ENCODE measurements at places on chromosomes 7 and 10.

DNA sequence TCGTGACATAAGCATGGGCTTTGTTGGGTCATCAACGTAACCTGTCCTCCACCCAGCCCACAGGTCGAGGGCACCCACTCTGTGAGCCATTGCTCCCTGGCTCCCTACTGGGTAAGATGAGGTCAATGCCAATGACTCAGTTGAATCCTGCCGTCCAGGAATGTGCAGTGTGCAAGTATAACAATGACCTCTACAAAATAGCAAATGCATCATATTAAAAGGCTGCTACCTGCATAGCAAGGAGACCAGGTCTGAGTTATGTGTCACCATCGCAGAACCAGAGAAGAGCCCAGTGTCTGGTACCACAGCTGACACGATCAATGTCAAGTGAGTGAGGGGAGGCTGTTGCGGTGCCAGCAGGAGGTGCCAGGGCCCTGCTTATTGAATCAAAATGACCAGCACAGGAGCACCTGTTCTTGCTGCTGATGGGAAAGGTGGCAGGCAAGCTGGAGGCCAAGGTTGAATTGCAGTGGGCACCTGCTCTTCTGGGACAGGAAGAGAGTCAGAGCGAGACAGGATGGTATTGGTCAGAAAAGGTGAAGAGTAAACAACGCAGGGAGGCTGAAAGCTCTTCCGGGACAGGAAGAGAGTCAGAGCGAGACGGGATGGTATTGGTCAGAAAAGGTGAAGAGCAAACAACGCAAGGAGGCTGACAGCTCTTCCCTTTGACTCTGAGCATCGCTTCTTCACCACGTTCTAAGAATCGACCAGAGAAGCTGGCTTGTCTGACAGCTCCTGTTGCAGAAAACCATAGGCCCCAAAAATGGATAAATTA, 108.7 kb upstream of the ADAM12 start:
- DNase-seq = no peak

GRCh38 chr7:37391791-37392672, 56.6 kb downstream of the ELMO1 start:
- no peak for DNase-seq

DNA sequence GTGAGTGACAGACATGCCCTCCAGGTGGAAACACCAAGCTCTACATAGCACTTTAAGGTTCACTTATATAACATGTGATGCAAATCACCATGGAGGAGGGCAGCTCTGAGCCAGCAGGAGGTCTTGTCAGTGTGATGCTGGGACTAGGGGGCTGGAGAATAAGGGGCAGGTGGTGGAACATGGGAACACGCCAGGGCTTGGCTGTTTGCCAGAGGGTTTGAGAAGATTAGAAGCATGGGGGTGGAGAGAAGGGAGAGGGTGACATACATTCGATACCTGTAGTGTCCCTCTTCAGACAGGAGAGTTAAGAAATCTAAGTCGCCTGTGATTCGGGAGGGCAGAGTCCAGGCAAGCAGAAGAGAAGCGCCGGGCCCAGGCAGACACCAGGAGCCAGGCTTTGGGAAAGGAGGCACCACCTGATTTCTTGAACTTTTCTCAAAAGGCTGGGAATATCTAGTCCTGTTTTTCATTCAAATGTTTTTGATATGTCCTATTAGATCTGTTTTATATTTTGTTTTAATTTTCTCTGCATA, 16.9 kb upstream of the LAMB4 start:
- DNase-seq = peak; percentile 54

- no peak for DNase-seq
These were observed 6.8 kb upstream of the PARD3 start for GRCh38 chr10:34821587-34822585.

DNA sequence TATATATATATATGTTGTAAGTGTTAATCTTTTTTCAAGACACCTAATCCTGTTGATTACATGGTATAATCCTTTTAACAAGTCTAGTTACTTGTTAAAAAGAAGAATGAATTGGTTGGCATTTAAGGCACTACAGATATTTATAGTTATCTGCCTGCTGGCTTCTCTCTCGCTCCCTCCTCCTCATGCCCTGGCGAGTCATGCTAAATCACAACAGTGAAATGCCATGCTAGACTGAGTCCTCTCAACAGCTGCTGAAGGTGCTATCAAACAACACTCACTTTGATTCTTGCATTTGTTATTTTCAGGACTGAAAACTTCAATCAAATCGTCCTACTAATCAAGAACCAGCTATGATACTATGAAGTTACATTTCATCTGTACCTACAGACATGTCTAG, 15.4 kb downstream of the NRAP start:
- DNase-seq = peak; percentile 63

DNA sequence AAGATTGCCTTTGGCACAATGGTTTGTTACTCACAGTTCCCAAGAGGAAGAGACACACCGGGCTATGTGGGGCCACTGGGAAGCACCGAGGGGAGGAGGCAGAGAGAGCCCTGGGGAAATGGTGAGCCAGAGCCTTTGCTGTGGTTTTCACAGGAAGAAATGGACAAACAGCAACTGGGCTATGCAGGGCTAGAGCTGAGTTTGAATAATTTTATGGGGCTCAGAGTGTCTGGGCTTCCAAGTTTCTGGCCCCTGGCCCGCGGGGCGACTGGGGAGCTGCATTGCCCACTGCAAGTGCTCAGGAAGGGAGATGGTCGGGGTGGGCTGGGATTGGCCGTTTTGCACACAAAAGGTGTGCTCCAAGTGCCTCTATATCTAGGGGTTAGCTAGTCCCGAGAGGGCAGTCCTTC, 92.6 kb downstream of the CHST15 start:
- DNase-seq = no peak

DNA sequence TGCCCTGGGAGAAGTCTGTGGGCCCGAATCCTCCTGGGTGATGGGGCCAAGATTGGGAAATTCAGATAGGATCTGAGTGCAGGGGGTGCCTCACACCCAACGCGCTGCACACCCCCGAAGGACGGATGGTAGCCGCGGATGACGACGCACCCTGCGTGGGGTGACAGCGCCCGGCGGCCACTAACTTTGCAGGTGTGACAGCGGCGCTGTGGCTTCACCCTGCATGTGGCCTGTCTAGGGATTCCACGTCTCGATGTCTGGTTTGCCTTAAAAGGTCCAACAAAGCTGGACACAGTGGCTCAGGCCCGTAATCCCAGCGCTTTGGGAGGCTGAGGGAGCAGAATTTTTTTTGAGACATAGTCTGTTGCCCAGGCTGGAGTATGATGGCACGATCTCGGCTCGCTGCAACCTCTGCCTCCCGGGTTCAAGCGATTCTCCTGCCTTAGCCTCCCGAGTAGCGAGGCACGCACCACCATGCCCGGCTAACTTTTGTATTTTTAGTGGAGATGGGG, 18.6 kb downstream of the ADAP1 start:
- DNase-seq = no peak

GRCh38 chr7:1539181-1539881, 8.8 kb downstream of the MAFK start:
- DNase-seq = no peak

DNA sequence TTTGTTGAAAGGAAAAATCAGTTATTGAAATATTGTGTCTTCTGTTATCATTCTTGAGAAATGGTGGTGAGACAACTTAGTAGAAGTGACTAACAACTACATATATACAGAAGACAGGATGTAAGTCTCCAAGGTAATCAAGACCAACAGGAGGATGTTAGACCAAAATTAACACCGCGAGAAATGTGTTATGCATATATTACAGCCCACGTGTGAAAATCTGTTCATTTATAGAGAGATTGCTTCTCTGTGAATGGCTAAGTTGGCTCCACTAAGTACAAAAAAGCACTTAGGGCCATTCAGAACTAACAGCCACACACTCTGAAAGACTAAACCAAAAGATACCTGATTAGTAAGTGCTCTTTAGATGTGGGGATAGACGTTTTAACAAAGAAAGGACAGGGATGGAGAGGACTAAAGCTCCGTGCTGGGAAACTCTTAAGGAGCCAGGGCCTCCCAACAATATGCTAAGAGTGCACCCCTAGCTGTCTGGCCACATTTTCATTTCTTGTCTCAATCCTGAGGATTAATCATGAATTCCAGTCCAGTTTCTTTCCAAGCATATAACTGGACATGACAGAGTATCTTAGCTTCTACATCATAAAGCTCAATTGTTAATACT, 26.5 kb downstream of the HDAC9 start:
- no peak for DNase-seq

- DNase-seq = no peak
These were observed 231.1 kb downstream of the ADAM12 start for GRCh38 chr10:126157189-126157588.

DNA sequence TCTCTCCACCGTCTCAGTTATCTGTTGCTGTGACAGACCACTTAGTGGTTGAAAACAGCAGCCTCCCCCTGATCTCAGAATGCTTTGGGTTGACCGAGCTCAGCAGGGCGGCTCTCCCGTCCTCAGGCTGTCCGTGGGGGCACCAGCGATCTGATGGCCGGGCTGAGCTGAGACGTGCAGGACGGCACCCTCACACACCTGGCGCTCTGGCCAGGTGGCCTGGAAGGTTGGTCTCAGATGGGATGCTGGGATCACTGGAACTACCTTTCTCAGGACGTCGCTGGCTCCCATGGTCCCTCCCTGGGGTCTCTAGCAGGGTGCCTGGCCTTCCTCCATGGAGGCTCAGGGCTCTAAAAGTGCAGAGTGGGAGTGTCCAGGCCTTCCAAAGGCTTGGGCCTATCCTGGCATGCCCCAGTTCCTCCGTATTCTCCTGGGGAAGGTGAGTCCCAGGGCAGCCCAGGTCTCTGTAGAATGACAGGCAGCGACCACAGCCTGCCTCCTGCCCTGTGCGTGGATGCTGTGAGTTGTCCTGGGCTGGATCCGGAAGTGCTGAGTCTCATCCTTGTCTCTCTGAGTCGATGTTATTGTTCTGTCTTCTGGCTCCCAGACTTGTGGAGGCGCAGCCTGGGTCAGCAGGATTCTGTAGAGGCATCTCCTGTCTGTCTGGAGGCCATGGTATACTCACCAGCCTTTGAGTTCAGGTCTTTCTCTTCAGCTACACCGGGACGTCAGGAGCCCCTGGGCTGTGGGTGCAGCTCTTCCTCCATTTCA, 12.2 kb upstream of the PWWP2B start:
- DNase-seq = no peak

DNA sequence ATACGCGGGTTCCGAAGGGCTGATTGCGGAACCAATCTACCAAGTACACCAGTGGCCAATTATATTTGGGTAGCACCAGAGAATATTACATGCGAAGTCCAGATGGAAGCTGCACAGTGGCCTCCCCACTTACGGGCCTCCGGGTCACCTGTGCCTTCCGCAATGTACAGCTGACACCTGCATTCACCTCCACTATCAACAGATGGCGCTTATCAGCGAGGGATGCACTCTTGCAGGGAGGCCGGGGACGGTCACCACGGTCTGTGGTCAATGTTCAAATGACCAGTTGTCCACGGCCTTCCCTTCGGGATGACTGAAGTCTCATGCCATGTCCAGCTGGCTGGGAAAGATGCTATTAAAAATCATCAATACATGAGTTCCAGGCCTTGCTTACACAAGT, 47.6 kb downstream of the SLIT1 start:
- DNase-seq = no peak

DNA sequence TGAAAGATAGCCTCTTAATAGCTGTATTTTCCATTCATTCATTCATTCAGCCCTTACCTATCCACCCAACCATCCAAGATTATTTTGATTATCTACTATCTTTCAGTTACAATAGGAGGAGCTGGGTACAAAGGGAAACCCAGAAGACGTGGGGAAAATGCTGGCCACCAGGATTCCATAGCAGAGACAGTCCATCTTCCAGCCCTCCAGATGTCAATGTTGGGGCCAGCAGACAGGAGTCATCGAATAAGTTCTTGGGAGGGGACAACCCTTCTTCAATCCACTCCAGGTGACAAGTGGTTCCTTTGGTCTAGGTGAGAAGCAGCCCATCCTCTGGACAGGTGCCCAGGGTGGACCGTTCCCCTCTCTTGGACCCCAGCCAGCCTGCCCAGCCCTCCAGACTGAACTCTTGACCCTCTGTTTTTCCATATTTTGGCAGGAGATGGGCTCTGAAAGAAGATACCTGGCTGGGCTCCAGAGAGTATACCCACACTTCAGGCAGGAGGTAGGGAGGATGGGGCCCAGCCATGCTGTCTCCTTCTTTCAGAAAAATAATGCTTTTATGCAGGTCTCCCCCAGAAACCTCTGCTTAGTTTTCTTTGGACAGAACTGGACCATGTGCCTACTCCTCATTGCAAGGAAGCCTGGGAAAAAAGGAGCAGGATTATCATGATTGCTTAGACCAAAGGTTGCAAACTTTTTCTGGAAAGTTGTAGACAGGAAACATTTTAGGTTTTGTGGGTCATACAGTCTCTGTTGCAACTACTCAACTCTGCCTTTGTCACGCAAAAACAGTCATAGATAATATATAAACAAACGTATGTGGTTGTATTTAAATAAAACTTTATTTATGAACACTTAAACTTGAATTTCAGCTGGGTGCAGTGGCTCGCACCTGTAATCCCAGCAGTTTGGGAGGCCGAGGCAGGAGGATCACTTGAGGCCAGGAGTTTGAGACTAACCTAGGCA, 95.5 kb upstream of the SMNDC1 start:
- no peak for DNase-seq

GRCh38 chr10:72906446-72906845, 12.9 kb downstream of the OIT3 start:
- no peak for DNase-seq

- DNase-seq = no peak
These were observed 137.3 kb upstream of the EEPD1 start for GRCh38 chr7:36015733-36016132.

GRCh38 chr7:85600395-85600794, 413.5 kb upstream of the SEMA3D start:
- peak; percentile 28 for DNase-seq

DNA sequence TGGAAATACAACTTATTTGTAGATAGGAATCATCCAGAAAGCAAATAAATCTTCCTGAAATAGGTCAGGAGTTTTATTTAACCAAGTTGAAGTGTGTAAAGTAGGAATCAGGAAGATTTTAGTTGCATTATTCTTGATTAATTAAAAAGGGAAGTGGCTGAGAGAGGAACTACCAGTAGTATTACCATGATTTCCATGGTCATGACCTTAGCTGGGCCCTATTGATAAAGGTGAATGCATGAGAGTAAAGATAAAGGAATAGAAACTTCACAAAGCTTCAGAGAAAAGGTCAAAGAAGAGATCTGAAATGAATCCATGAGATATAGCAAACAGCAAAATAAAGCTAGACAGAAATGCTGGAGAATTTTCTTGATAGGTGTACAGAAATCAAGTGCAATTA, 46.2 kb upstream of the DLX6 start:
- no peak for DNase-seq

- peak; percentile 56 for DNase-seq
These were observed 198.6 kb upstream of the LYZL2 start for GRCh38 chr10:30828164-30828563.

- DNase-seq = no peak
These were observed 116.8 kb upstream of the TBX20 start for GRCh38 chr7:35370687-35371086.

GRCh38 chr10:128070721-128071416, 55.4 kb downstream of the MKI67 start:
- DNase-seq = no peak

DNA sequence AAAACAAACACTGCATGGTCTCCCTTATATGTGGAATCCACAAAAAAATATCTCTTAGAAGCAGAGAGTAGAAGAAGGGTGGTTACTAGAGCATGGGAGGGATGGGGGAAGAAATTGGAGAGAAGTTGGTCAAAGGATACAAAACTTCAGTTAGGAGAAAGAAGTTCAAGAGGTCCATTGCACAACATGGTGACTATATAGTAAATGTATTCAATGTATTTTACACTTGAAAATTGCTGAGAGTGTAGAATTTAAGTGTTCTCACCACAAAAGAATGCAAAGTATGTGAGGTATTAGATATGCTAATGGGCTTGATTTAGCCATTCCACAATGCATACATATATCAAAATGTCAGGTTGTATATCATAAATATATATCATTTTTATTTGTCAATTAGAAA, 232.0 kb upstream of the CELF2 start:
- DNase-seq = no peak

GRCh38 chr7:84686373-84686772, 491.8 kb upstream of the SEMA3A start:
- no peak for DNase-seq

All from tongue (tissue), 3 donors.